HepG2 (cell line): ENCODE measurements at places on chromosomes 16 and 17. TPM values are rescaled to one million over a fixed set of nuclear protein-coding genes. Genes with fewer than 3 reads are reported as not detected.

- no peak for DNase-seq
Measured at GRCh38 chr17:13943909-13944308, 125.4 kb upstream of the COX10 start.

GRCh38 chr17:59373882-59374495, 42.5 kb downstream of the YPEL2 start:
- DNase-seq = no peak

ABCA9 gene
- total RNA-seq = 0.04 TPM in 1 of 2 replicates, not detected in the other

DNA sequence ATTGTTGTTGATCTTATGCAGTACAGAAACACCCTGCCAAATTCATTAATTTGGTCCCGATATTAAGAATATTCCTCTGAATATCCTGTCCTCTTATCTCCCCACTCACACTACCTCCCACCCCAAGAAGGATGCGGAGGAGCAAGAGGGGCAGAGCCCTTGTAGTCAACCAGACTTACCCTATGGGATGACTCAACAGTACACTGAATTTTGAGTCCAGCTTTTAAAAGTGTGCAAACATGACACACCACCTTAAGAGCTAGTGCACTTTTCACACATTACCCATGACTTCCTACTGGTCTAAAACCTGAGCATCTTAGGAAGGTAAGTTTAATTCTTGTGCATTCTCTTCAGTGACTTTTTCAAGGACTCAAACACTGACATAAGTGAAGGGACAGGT, 9.5 kb downstream of the USP22 start:
- DNase-seq = no peak

DNA sequence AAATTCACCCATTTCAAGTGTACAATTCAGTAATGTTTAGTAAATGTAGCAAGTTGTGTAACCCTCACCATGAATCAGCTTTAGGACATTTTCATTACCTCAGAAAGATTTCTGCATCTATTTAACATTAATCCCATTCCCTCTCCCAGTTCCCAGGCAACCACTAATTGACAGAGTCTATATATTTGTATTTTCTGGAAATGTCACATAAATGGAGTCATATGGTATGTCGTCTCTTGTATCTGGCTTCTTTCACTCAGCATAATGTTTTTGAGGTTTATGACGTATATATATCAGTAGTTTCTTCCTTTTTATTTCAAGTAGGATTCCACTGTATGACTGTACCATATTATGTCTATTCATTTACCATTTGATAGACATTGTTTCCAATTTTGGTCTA, 199.8 kb downstream of the CYB561 start:
- no peak for DNase-seq

- DNase-seq = peak; percentile 86
Measured at GRCh38 chr17:6796017-6796886, 20.2 kb downstream of the FBXO39 start.

GRCh38 chr17:83037084-83037873, 42.1 kb upstream of the METRNL start:
- no peak for DNase-seq

GRCh38 chr16:74321356-74321755, 24.7 kb downstream of the PSMD7 start:
- DNase-seq = no peak

DNA sequence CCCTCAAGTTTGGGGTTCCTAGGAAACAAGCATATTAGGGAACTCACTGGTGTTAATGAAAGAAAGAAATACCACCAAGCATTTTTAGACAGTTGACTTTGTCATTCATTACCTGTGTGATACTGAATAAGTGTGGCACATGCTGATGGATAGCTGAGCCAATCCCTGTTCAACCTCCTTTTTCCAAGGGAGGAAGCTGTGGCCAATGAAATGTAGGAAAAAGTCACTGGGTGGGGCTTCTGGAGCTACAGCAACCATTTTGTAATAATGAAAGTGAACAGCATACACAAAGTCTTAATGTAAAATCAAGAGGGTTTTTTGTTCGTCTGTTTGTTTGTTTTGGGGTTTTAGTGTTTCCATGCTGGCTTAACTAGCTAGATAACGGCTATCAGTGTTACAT, 254.3 kb upstream of the SALL1 start:
- no peak for DNase-seq

DNA sequence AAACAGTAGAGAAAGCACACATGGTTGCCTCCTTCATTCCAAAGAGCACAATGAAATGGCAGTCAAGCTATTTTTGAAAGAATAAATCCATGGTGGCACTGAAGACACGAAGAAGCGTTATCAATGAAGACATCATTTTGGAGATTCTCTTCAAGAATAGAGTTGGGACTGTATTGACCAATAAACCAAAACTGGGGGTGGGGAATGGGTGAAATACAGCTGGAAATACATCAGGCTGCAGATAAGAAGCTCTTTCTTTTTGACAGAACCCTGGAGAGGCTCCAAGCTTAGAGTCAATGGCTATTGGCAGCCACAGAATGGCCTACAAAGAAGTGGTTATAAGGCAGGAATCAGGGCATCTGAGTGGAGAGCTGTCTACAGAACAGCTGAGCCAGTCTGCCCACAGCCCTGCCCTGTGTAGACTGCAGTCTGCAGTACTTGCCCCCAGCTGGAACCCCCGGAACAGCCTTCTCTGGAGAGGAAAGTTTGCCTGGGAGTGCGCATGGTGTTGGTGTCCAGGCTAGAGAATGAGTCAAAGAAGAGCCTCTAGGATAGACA, 100.4 kb downstream of the STX8 start:
- DNase-seq = no peak

TAC4 gene
- total RNA-seq = not detected in 2 replicates

DNA sequence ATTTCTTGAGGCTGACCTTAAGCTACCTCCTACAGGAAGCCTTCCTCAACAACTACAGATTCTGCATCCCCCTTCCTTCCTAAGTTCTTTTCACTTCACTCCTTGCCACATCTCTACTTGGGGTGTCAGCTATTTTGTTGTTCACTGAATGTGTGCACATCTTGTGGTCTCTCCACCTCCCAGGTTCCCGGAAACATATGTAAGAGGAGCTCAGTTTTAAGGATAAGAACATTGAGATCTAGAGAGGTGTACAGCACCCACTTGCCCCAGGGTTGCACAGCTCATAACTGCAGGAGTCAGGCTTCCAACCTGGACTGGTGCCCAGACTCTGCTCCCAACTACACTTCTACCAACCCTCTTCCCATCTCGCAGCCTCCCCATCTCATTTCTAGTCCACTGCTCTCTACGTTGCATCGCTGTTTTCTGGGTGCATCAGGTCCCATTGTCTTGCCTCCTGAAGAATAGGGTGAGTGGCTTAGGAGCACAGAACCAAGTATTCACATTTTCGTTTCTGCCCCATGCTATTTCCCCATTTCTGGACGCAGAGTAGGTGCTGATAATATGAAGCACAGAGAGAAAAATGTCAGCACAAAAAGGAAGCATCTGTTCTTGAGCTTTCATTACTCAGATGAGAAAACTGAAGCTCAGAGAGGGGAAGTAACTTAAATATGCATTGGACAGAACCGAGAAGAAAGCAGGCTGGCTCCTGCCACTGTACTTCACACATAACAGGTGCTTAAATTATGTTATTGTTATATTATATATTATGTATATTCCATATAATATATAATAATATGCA, 292.0 kb upstream of the CCL2 start:
- no peak for DNase-seq

GRCh38 chr17:59370593-59371299, 39.3 kb downstream of the YPEL2 start:
- DNase-seq = no peak

- no peak for DNase-seq
Measured at GRCh38 chr17:2070241-2071023, 15.5 kb downstream of the HIC1 start.

GRCh38 chr17:28057731-28058246, 15.3 kb downstream of the NLK start:
- peak; percentile 49 for DNase-seq

SCGB1C2 gene
- not detected in 2 replicates for total RNA-seq

CD300E gene
- not detected in 2 replicates for total RNA-seq

GNG13 gene
- not detected in 2 replicates for total RNA-seq
